T47D (cell line): ENCODE measurements at places on chromosomes 7 and 10.

DNA sequence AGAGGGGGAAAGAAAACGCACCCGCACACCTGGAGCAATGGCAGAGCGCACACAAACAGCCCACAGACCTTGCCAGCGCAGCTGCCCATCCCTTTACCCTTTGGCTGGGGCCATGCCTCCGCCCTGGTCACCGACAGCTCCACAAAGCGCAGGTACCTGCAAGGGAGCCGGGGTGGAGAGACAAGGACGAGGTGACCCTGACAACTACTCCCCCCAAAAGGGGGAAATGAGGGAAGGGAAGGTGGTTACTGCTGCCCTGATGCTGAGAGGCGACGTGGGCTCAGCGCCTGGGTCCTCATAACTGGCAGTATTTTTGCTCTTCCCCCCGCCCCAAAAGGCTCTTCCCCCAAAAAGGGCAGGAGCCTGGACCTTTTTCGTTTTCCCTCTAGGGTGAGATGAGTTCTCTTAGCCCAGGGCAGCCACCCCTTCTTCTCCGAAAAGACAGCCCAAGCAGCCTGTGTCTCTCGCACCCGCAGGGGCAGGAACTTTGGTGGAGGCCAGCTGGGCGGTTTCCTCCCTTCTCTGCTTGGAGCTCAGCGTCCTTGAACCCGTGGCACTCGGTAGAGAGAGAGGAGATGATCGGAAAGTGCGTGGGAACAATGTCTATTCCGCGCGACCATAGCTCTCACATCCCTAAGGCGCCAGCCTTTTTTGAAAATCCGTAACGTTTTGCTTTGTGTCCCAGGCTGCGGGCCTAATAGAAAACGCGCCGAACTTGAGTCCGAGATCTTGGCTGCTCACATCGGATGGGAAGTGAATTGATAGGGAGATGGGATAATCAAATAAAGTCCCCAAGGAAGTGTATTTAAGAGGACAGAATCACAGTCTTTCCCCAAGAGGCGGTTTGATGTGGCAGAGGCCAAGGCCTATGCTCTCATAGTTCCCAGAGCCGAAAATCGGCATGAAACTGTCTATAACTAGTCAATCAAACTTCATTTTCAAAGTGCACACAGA lies 1.0 kb downstream of the NKX2-3 start:
- DNase-seq = no peak

DNA sequence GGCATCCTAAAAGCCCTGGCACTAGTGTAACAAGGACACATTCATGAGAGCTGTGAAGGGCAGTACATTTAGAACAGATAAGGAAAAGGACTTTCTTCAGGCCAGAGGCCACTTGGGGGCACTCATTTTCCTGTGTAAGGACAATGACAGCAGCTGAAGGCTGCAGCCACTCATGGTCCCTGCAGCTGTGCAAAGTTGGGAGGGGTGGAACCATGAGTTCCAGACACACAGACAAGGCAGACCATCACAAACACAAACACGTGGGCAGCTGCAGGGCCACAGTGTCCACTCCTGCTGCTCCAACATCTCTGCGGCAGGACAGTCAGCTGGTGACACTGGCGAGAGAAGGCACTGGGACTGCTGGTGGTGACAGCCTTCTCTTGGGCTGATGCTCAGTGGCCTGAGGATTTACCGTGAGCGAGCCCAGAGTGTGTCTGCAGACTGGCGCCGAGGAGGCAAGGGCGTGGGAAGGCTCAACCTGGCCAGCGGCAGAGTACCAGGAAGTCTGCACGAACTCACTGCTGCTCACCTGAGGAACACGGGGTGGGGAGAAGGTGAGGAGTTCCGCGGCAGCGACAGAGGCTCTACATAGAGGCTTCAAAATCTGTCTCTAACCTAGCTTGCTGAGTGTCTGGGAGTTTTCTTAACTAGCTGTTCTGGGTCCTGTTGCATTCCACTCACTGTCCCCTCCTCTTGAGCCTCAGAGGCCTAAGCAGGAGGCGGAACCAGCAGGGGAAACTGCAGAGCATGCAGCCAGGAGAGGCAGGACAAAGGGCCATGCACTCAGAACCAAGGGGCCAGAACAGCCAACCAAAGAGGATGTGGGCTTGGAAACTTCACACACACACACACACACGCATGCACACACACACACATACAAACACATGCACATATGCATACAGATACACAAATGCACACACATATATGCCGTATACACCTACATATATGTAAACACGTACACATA lies 76.5 kb upstream of the DDC start:
- no peak for DNase-seq

GRCh38 chr10:93894516-93895378 lies 969 bp downstream of the SLC35G1 start:
- no peak for DNase-seq

GRCh38 chr7:93923296-93923695 lies 1.8 kb downstream of the GNG11 start:
- no peak for DNase-seq

DNA sequence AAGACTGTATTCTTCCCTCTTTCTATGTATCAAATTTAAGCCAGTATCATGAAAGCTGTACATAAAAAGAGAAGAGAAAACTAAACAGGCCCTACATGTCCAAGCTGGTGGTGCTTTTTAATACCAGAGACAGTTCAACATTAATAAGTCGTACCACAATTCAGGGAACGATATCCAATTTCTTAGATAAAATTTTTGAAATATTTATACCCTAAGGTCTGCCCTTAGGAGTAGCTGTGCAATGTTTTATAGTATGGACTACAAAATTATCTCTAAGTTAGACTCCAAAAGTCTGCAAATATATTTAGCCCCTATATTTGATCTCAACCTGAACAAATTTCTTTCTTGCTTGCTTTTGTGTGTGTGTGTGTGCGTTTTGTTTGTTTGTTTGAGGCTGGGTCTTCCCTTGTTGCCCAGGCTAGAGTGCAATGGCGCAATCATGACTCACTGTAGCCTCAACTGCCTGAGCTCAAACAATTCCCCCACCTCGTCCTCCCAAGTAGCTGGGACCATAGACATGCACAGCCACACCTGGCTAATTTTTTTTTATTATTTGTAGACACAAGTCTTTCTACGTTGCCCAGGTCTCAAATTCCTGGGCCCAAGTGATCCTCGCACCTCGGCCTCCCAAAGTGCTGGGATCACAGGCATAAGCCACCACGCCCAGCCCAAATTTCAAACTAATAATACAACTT lies 13.2 kb downstream of the ARHGAP19 start:
- no peak for DNase-seq

DNA sequence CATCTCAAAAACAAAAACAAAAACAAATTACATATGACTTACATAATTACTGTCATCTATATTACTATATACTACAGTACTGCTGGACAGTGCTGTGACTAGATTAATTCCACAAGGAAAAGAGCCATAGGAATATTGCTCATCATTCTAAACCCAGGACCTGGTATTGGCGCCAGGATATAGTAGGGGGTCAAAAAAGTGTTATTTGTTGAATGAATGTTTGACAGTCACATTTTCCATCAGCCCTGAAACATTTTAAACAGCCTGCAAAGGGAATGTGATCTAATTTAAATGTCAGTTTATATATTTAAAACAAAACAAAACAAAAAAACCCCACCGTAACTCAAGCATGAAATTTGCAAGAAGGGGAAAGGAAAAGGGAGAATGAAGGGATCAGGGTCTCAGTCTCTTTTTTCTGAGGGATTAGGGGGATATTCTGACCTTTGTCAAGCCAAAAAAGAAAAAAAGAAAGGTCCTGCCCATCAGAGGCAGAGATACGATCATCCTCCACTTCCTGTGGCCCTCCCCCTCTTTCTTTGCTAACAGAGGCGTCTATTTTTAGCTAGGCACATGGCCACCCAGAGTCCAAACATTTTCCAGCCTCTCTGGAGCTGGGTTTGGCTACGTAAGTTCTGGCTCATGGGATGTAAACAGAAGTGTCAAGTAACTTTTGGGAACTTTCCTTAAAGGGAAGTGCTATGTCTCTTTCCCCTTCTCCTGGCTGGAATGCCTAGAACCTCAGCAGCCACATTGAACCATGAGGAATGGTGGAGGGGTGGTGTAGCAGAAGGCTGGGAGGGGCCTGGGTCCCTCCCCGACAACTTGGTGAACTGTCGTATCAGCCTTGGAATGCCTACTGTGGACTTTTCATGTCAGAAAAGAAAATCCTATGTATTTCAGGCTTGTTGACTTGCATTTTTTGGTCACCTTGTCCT lies 44.6 kb upstream of the DLG5 start:
- DNase-seq = peak; percentile 43

DNA sequence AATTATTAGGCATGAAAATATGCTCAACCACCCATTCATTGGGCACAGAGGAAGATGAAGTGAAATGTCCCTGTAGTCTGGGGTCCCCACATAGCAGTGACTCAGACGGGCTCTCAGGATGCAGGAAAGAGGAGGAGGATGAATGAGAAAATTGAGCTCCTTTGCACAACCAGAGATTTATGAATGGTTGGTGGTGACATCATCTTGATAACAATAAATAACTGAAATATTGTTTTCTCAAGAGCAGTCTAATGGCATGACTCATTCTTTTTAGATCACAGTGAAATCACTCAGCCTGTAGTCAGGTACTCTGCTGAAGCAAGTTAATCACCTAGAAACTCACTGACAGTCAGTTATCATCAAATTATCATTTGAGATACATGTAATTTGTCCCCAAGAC lies 254.1 kb downstream of the RELN start:
- no peak for DNase-seq

DNA sequence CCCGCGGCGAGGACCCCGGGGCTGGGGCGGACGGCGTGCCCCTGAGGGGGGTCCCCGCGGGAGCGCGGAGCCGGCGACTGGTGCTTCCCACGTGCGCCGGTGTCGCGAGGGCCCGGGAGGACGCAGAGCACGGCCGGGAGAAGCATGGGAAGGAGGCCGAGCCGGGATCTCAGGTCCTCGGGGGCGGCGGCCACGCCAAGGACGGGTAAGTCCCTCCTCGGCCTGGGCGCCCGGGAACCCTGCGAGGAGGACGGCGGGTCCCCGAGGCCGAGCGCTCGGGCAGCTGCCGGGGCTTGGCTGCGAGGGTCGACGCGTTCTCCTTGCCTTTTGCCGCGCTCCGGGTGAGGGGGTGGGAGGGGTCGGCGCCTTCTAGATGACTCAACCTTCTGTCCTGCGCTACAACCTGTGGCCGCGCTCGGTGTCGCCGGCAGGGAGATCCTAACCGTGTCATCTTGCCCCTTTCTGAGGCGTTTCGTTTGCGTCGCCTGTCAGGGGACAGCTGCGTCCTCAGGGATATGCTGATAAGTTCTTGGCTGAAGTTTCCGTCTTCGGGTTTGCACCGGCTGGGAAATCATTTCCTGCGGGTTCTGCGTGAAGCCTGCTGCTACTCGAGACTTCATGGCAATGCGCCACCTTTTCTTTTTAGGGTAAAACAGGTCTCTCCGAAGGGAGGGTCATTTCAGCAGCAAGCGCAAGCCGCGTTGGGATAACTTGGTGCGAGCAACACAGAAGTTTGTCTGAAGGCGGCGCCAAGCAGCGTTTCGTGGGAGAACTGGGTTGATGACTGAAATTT lies 529 bp downstream of the TASOR2 start:
- peak; percentile 88 for DNase-seq

- no peak for DNase-seq
These were observed 343.0 kb upstream of the SEMA3D start for GRCh38 chr7:85529831-85530230.

- DNase-seq = no peak
These were observed 264.6 kb downstream of the DGKB start for GRCh38 chr7:14637968-14638367.

DNA sequence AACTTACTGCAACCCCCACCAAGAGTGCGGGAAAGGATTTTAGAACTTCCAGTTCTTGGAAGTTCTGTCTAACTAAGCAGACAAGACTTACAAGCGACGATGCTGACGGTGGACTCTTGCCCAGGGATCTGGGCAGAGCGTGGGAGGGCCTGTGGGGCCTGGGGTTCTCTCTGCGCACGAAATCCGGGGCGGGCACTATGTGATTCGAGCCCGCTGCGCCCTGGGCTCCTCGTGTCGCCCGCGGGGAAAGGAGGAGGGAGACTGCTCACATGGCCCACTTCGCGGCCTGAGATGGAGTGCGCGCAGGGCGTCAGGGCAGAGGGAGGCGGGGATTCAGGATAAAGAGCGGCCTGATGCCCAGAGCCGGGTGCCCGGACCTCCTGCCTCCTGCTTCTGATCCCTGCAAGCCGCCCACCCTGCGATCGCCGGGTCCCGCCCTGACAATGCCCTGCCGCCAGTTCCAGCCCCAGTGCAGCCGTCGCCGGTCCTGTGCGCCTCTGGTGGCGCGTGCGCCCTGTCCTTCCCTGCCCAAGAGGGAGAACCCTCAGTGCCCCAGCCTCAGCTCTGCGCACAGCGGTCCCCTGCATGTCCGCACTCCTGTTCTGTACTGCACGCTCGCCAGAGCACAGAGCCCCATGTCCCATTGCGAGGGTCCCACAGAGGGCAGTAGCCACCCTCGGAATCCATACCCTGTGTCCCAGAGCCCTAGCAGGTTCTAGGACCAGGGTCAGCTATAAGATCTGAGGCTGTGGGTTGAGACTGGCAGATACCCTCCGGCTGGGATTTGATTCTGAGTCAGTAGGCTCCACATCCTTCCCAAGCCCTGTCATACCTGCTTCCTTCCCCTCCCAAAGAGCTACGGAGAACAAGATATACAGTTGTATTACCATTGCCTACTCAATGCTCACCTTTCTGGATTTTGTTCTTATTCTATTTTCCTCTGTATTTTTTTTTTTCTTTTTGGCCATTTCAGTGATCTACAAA lies 99.4 kb upstream of the TMEM106B start:
- no peak for DNase-seq

GRCh38 chr7:34198231-34198641 lies 292.9 kb downstream of the BMPER start:
- DNase-seq = no peak

- no peak for DNase-seq
These were observed 8.7 kb upstream of the SEM1 start for GRCh38 chr7:96718107-96719003.

- no peak for DNase-seq
These were observed 67.2 kb downstream of the DGKB start for GRCh38 chr7:14835384-14835783.
